ENCODE measurements at places on chromosomes 1 and 21. TPM values are rescaled to one million over a fixed set of nuclear protein-coding genes. Genes with fewer than 3 reads are reported as not detected.

The PLPP3 gene
- 59.4 TPM for total RNA-seq

The F13B gene
- not detected for total RNA-seq

The DUSP10 gene
- 6.7 TPM for total RNA-seq

The WDR64 gene
- total RNA-seq = not detected

The C4BPA gene
- total RNA-seq = not detected

The CACNA1S gene
- not detected for total RNA-seq

The KCNK2 gene
- total RNA-seq = 0.38 TPM

The DIO1 gene
- not detected for total RNA-seq

The KRTAP10-11 gene
- total RNA-seq = not detected

The CYB561D1 gene
- 7.8 TPM for total RNA-seq

The DTL gene
- 28.4 TPM for total RNA-seq

The MARK1 gene
- 2.3 TPM for total RNA-seq

The NID1 gene
- total RNA-seq = 256 TPM

The EBNA1BP2 gene
- 146 TPM for total RNA-seq

The TNN gene
- not detected for total RNA-seq

The SYT2 gene
- not detected for total RNA-seq

The CPLANE2 gene
- 4.5 TPM for total RNA-seq

The SERINC2 gene
- total RNA-seq = 23.2 TPM

The CD53 gene
- total RNA-seq = not detected

The SPATA1 gene
- 1.1 TPM for total RNA-seq

The LYPD8 gene
- total RNA-seq = not detected

Measured in vein endothelial cell (primary cell).